ENCODE measurements at places on chromosomes 4 and X. TPM values are rescaled to one million over a fixed set of nuclear protein-coding genes. Genes with fewer than 3 reads are reported as not detected.

- DNase-seq: no peak
Observed at GRCh38 chr4:99651016-99651769, 6.4 kb downstream of the C4orf54 start.

- no peak for DNase-seq
Observed at GRCh38 chr4:59979061-59979460, 1221.1 kb upstream of the ADGRL3 start.

DNA sequence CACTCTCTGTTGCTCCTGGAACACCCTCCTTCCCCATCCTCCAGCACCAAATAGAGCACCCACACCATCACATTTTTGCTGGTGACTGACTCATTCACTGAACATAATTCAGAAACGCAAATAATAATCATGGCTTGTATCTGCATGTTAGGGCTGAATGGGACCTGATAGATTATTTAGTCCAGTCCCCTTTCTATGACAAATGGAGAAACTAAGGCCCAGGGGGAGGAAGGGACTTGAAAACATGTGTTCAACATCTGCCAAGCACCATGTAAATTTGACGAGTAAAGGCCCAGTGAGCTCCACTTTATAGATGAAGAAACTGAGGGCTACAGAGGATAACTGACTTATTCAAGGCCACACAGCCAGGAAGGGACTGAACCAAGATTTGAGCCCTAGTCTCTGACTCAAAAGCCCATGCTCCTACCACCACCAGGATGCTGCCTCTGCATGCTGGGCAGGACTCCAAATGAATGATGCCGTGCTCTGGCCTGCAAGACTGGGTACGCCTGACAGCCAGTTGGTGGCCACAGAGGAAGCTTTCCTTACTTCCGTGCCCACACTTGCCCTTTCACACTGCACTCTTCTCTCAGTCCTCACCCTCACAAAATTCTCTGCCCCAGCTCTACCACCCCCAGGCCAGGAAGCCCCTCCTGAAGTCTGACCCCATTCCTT is 133.3 kb upstream of the PJA1 start:
- DNase-seq: no peak

GRCh38 chrX:118825227-118825626 is 1.6 kb downstream of the ZCCHC12 start:
- no peak for DNase-seq

DNA sequence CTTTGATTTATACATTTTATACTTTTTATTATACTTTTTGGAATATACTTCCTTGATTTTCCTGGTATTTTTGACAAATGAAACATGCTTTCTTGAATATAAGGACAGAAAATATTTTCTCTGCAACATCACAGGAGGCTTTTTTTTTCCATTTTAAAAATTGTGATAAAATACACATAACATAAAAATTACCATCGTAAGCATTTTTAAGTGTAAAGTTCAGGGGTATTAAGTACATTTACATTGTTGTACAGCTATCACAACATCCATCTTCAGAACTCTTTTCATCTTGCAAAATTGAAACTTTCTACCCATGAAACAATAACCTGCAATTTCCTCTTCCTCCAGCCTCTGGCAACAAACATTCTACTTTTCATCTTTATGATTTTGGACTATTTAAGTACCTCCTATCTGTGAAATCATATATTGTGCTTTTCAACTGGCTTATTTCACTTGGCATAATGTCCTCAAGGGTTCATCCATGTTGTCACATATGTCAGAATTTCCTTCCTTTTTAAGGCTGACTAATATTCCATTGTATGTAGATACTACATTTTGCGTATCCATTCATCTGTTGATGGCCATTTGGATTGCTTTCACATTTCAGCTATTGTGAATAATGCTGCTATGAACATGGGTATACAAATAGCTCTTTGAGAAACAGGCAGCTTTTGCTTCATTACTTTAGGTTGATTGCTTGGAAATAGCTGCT is 412.6 kb downstream of the RAPGEF2 start:
- no peak for DNase-seq

GRCh38 chr4:183011213-183011907 is 87.7 kb upstream of the WWC2 start:
- no peak for DNase-seq

DNA sequence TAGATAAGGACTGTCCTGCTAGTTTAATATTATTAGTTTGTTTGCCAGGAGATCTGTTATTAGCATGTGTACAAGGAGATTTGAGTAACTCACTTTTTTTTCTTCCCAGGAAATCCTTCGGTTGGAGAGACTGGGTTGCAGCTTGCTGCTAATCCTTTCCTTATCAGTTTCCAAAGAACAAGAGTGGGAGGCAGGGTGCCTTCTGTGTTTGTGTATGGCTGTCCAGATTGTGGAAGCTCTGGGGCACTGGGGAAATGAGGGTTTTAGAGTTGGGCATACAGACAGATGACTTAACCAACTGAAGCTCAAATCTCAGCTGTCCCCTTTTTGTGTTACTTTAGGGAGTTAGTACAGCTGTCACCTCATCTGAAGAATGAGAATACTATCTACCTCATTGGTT is 12.6 kb upstream of the SUPT20HL1 start:
- DNase-seq: no peak

DNA sequence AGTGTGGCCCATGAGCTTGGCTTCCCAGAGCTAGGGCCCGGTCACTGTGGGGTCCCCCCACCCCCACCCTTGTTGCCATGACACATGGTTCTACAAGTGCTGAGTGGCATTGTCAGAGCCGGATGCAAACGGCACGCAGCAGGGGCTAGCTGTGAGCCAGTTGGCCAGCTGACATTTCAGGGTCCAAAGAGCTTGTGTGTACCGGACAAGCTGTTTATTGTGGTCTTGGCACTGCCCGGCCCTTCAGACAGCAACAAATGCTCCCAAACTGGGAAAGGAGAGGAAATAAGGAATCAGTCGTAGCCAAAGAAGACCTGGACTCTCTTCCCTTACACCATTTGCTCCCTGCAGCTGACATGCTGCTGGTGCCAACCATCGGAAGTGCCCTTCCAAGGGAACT is 36.8 kb downstream of the TSC22D3 start:
- DNase-seq: no peak

DNA sequence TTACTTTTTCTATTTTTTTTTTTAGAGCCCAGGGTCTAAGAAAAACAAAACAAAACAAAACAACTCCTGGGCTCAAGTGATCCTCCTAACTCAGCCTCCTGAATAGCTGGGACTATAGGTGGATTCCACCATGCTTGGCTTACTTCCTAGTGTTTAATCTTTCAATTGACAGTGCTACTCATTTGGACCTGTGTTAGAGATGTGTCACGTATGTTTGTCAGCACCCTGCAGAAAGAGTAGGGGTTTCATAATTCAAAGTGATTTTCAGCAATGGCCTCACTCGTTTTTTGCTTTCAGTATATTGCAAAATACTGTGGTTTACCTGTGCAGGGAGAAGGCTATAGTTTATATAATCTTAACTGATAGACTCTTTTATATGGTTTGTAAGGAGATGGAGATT is 71.6 kb upstream of the TEX13D start:
- no peak for DNase-seq

- no peak for DNase-seq
Observed at GRCh38 chr4:150986085-150986484, 29.0 kb downstream of the LRBA start.

GRCh38 chr4:108337923-108338322 is 169.2 kb upstream of the LEF1 start:
- DNase-seq: no peak

- no peak for DNase-seq
Observed at GRCh38 chrX:78822157-78822690, 74.7 kb downstream of the LPAR4 start.

DNA sequence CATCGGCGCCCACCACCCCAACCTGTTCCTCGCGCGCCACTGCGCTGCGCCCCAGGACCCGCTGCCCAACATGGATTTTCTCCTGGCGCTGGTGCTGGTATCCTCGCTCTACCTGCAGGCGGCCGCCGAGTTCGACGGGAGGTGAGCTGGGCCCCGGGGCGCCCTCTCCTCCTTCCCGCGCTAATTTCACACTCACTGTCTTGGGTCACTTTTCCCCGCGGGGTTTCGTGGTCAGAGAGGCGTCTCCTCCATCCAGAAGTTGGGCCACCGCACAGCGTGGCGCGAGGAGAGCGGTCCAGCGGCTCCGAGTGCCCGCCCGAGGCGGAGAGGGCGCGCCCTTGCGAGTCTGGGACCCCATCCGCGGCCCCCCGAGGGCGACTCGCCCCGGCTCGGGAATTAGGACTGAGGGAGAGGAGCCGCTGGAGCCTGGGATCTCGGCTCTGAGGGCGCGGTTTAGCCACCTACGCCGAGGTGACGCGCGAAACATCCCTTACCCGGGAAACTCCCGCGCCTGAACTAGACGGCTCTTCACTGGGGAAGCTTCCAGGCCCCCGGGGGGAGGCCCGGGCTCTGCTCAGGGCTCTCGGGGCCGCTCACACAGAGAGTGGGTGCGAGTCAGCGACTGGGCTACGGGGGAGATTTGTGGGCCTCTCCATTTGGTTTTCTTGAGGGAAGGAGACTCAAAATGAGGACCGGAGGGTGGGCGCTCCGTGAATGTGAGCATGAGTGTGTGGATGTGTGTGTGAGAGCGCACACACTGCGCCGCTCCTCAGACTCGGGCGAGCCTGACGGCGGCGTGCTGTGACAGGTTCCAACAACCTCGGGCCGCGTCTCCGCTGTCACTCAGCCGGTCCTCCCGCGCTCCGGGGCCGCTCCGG is 551 bp downstream of the NPNT start:
- no peak for DNase-seq

GRCh38 chr4:183413234-183414200 is 30.9 kb upstream of the CDKN2AIP start:
- DNase-seq: no peak

- no peak for DNase-seq
Observed at GRCh38 chrX:20437683-20438082, 171.0 kb upstream of the RPS6KA3 start.

- no peak for DNase-seq
Observed at GRCh38 chr4:1402516-1403091, 3.6 kb downstream of the NKX1-1 start.

DNA sequence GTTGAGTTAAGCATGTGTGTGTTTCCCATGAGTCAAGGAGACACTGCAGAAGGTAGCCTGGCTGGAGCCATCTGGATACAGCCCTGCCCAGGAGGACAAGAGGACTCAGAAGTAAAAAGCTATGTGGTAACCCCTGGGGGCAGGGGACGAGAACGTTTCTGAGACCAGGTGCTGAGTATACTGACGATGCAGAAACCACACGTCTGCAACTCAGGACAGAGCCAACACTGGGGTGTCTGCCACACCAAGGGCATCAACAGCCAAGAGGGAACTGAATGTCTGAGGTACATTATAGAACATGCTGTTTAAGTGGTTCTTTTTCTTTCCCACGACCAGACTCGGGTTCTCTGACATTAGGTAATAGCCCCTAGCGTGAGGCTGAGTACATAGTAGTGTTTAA is 94.1 kb upstream of the GPR34 start:
- no peak for DNase-seq

DNA sequence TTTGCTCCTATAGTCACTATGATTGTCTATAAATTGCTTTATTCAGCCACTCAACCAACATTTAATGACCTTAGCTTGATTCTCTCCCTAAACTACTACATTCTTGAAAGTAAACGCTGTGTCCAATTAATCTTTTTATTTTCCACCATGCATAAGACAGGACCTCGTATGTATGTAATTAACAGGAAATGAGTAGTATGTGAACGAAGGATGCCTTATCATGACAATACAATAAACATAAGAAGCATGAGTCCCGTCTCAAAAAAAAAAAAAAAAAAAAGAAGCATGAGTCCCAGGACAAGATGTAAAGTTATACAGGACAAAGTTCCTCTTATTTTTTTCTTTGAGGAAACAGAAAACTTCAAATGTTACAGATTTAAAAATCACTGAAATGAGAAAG is 92.5 kb downstream of the PPP3CA start:
- no peak for DNase-seq

Gene IL9R
- 1.1 TPM for total RNA-seq

Gene STAP1
- total RNA-seq: 2.7 TPM

Gene KIF4A
- total RNA-seq: 0.06 TPM

Gene AIFM1
- total RNA-seq: 6.1 TPM

Gene MAGEA8
- not detected for total RNA-seq

Gene PDE6B
- total RNA-seq: 11.4 TPM

Gene VSIG1
- 14.9 TPM for total RNA-seq

Gene CNKSR2
- total RNA-seq: 14.8 TPM

Gene YIPF7
- total RNA-seq: not detected

Gene RHOXF2B
- total RNA-seq: not detected

Gene PAGE4
- total RNA-seq: not detected

Gene ODAPH
- 0.36 TPM for total RNA-seq

Gene SSX4
- not detected for total RNA-seq
